ENCODE measurements at places on chromosomes 4 and X.

DNA sequence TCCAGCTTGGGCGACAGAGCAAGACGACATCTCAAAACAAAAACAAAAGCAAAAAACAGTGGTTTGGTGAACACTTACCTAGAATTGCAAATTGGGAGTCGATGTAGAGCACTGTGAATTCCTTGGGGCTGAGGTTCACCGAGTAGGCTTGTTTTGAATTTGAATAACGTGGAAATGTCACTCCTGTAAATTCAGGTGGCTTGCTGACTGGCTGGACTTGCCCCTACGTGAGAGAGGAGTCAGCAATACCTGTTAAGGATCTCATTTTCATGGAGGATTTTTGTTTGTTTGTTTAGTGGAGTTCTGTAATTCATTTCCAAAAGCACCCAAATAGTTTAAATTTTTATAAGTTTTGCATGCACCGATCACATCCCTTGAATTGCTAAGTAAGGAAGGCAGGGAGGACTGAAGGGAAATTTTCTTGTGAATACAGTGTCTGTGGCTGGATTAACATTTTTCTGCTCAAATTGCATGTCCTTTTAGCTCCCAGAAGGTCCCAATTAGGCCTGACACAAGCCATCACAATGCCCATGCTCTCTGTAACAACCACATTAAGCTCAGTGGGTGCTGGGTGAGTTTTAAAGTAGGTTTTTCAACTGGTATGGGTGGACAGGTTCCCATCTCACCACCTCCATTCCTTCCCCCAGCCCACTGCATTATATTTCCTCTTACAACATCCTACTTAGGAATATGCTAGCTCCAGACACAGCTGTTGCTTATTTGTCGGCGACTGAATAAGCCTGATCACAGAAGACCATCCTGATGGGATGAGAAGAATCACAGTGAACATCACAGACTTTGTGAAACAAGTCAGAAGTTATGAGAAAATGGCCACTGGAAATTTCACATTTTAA is 58.5 kb upstream of the TTC29 start:
- DNase-seq: no peak

- DNase-seq: no peak
Observed at GRCh38 chr4:134276476-134276875, 74.9 kb upstream of the PABPC4L start.

DNA sequence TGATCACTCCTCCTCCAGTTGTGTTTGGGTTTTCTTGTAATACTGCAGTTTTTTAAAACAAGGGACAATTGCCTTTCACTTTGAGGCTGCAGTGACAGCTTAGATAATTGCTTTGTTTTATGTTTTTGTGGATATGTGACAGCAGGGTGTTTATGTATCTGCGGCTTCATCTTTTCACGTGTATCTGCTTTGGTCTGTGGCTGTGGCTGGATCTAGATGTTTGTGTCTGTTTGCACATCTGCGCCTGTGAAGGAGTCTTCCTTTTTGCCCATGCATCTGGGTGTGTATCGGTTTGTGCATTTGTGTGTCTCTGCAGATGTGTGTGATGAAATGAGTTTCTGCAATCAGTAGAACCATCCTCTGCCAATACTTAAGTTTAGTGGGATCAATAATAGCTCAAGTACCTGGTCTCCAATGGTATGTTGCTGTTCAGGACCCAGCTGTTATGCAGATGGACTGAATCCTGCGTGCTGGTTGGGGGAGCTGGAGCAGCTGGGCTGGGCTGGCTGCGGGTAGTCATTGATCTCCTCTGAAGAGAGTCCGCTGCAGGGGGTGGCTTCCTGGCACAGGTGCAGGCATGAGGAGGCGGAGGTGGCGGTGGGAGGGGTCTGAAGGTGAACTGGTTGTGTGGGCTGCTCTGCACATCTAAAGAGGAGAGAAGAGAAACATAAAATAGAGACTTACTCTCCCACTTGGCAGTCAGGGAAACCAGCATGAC is 390.3 kb downstream of the SH2D1A start:
- DNase-seq: no peak

DNA sequence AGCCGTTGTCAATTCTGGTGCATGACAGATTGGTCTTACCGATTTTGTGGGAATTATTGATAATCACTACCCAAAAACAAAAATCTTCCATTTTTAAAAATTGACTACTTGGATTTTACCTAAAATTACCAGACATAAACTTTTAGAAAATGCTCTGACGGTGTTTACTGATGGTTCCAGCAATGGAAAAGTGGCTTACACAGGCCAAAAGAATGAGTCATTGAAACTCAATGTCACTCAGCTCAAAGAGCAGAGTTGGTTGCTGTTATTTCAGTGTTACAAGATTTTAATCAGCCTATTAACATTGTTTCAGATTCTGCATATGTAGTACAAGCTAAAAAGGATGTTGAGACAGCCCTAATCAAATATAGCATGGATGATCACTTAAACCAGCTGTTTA is 23.0 kb upstream of the UGT2B17 start:
- no peak for DNase-seq

GRCh38 chr4:164501074-164501473 is 252.9 kb upstream of the SMIM31 start:
- no peak for DNase-seq

- DNase-seq: no peak
Observed at GRCh38 chrX:150308532-150309157, 54.5 kb upstream of the MAMLD1 start.

- DNase-seq: no peak
Observed at GRCh38 chr4:160319868-160320260, 1217.0 kb downstream of the RAPGEF2 start.

- no peak for DNase-seq
Observed at GRCh38 chr4:88949605-88950004, 107.4 kb downstream of the FAM13A start.
